ENCODE measurements at places on chromosomes 7 and 10.

GRCh38 chr7:150357270-150357669 lies 11.4 kb upstream of the REPIN1 start:
- no peak for DNase-seq

DNA sequence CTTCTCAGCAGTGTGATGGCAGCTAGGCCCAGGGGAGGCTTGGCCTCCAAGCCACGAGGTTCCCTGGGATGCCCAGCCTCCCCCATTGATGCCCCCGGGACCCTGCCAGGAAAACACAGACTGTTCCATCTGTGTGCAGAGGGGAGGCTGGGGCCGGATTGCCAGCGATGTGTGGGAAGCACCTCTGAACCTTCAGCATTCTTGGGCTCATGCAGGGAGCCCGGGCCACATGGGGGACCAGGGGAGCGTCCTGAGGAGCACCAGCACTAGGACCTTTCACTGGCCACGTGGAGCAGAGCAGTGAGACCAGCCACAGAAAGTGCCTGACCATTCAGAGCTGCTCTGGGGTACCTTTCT lies 2.6 kb downstream of the IMPDH1 start:
- peak; percentile 40 for DNase-seq

DNA sequence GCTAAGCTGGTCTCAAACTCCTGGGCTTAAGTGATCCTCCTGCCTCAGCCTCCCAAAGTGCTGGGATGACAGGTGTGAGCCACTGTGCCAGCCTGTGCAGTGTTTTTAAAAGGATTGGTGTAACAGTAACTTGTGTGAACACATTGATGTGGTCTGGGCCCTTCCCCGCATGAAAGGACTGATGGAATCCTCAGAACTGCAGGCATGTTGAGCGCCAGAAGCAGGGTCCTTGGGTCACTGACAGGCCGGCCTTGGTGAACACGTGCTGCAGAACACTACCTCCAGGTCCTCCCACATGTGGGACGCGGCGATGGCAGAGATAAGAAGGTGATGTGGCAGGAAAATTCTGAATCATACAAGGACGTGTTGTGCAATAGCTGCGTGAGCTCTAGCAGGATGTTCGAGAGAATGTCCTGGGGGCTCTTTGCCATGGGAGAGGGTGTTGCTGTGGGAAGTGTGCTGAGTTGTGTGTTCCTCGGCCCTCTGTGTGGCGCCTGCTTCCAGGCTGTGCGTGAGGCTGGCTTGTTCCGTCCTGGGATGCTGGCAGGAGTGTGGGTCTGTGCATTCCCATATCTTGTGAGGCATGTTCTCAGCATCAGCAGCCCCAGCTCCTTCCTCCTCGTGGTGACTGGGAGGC lies 68.2 kb downstream of the DNAJB6 start:
- no peak for DNase-seq

GRCh38 chr7:35463176-35463700 lies 209.3 kb upstream of the TBX20 start:
- DNase-seq: no peak

DNA sequence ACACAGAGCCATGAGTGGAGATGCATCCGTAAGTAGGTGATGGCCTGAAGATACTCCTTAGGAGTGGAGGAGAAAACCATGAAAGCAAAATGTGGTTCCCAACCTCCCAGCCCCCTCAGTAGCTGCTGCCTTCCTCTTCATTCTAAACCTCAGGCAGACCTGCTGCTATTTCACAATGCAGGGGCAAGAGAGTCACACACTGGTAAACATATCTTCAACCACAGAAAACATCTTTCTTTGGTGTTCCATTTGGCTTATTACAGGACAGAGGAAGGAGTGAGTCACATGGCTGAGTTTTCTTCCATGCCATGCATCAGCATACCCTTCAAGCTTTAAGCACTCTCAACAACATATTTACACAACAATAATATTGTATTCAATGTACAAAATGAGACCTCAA lies 342.1 kb downstream of the BMPER start:
- DNase-seq: no peak

DNA sequence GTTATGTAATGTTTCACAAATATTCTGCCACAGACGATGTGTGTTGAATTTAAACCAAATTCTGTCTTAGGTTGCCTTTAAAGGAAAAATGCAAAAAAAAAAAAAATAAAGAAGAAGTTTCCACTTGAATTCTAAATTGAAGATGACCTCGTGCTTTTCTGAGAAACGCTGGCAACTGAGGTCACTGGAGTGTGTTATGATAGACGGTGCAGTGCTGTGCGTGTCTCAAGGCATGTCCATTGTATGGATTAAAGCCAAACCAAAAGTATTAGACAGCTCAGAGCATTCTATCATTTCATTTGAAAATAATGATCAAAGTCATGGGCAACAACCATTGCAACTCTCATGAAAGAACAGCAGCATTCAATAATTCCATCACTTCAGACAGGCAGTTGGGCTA lies 483.9 kb downstream of the GRM8 start:
- no peak for DNase-seq

DNA sequence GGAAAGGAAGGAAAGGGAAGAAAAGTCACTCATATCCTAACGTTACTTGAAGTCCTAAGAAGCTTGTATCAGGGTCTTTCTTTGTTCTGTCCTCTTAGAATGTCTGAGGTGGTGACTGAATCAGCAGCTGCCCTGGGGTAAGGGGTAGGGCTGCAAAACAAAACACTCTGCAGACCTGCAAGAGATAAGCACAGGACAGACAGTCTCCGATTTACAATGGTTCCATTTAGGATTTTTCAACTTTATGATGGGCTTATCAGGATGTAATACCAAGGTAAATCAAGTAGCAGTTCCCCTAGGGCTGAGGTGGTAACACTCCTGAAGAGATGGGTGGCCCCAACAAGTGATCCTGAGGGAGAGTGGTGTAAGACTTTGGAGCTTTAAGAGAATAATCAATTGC lies 16.5 kb downstream of the KDM7A start:
- no peak for DNase-seq

DNA sequence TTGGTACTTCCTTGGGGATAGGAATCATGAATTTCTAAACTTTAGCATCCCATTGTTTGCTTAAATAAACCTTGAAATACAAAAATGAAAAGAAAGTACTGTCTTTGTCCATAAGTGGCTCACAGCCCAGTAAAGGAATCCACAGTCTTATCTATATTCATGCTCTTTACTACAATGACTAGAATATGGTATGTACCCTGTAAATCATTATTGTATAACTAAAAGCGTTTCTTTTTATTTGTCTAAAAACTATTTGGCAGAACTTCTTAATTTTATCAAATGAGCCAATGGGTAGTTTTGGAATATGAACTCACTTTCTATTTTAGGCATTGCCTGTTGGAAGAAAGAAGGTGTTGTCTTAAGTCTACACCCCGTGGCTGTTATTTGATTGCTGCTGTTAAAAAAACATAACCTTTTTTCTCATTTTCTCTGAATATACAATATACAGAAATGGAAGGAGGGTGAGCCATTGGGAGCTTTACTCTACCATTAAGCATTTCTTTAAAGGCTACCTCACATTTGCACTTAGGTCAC lies 12.4 kb upstream of the STRIP2 start:
- no peak for DNase-seq

DNA sequence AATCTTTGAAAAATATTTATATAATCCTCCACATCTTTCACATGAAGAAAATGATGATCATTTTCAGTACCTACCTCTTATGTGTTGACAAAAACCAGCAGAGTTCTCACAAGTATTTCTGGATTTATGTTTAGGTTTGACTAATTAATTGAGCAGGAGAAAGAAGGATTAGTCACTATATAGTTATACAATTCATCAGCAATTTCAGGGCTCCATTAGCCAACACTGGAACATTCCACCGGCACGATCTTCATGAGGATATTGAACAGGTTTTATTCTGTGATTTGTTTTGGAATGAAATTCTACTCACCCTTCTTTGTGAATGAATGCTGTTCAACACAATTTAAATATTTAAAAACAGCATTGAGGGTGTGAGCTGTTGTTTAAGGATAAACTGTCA lies 163.2 kb downstream of the SEM1 start:
- DNase-seq: no peak

DNA sequence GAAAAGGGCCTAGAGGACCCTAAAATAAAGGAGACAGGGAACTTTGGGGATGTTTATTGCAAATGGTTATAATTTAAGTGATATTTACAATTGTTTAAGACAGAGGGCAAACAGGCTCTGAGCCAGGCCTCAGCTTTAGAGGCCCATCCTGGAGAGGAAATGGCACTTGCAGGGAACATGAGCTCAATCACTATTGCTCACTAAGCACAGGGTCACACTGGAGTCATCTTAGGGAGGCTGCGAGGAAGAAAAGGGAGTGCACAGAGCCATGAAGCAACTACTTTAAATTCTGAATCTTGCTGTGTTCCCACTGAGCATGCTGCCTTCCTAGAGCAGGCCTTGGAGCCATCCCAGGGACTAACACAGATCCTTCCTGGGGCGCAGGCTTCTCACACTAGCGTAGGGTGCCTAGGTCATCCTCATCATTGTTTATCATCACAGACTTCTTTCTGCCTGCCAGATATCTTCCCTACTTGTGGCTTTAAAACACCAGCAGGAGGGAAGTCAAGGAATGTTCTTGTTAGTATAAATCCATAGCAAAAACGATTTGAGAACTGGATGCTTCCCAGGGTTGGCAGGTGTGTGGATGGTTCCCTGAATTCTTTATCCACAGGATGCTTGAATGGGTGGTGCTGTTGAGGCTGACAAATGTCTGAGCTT lies 12.7 kb upstream of the DNAJB12 start:
- DNase-seq: no peak

- no peak for DNase-seq
Measured at GRCh38 chr7:116598861-116599260, 73.1 kb upstream of the MET start.

GRCh38 chr7:37208528-37208927 lies 240.1 kb downstream of the ELMO1 start:
- no peak for DNase-seq

Data from glutamatergic neuron (in vitro differentiated cells).